ENCODE measurements at places on chromosomes 6 and 20.
A peak's percentile ranks its signal among the peaks of the same experiment; 100 is the strongest.

- H3K27ac ChIP-seq, result no peak overlapping the region
- H3K27me3 ChIP-seq, result peaks cover 22% of the 10 kb centered on the region
- H3K4me1 ChIP-seq, result peaks cover 51% of the 10 kb centered on the region
- H3K4me3 ChIP-seq, result peak overlapping the region; percentile 80
- no peak for DNase-seq
Measured at GRCh38 chr6:84774985-84775284, 10.5 kb upstream of the TBX18 start.

DNA sequence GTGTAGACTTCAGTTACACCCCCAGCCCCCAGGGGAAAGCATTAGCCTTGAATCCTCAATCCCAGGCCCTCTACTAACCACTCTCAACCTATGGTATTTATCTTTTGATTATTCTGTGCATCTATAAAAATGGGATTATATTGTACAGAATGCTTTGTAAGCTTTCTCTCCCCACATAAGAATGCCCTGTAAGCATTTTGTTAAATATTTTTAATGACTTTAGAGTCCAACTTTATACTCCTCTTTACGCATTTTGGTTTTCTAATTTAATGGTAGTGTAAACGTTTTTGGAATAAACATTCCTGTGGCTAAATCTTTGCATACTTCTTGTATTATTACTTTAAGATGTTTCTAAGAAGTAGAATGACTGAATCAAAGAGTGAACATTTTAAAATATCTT lies 35.4 kb downstream of the FBXO9 start:
- H3K4me3 ChIP-seq, result peak overlapping the region; percentile 30
- H3K36me3 ChIP-seq, result peaks cover 27% of the 10 kb centered on the region
- H3K4me1 ChIP-seq, result peaks cover 29% of the 10 kb centered on the region
- no peak for DNase-seq
- H3K27me3 ChIP-seq, result no peaks in the 10 kb centered on the region

- H3K27me3 ChIP-seq, result no peaks in the 10 kb centered on the region
- no peaks in the 10 kb centered on the region for H3K36me3 ChIP-seq
- no peak overlapping the region for H3K4me3 ChIP-seq
- H3K27ac ChIP-seq, result no peak overlapping the region
- no peaks in the 10 kb centered on the region for H3K4me1 ChIP-seq
Measured at GRCh38 chr20:6165346-6165745, 42.5 kb upstream of the FERMT1 start.

GRCh38 chr6:75505424-75505823 lies 11.8 kb upstream of the FILIP1 start:
- peaks cover 9% of the 10 kb centered on the region for H3K4me1 ChIP-seq
- DNase-seq, result no peak
- H3K27ac ChIP-seq, result no peak overlapping the region
- H3K4me3 ChIP-seq, result no peak overlapping the region

DNA sequence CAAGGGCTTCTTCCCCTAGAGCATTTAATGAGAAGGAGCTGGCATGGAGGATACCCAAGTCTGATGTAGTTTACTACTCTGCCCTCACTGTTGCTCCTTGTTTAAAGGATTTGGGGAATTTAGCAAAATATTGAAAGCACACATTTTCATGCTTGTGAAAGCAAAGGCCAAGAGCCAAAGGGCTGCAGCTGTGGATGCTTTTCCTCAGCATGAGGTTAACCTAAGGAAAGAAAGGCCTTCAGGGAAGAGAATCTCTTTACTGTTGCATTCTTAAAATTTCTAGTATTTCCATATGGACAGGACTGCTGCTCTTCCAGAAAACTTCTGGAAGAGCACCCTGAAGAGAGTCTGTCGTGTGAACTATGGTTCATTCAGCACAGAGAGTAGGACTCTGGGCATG lies 45.9 kb upstream of the SASH1 start:
- H3K36me3 ChIP-seq, result peaks cover 12% of the 10 kb centered on the region
- H3K27me3 ChIP-seq, result no peaks in the 10 kb centered on the region
- no peak overlapping the region for H3K4me3 ChIP-seq
- peaks cover 17% of the 10 kb centered on the region for H3K4me1 ChIP-seq

DNA sequence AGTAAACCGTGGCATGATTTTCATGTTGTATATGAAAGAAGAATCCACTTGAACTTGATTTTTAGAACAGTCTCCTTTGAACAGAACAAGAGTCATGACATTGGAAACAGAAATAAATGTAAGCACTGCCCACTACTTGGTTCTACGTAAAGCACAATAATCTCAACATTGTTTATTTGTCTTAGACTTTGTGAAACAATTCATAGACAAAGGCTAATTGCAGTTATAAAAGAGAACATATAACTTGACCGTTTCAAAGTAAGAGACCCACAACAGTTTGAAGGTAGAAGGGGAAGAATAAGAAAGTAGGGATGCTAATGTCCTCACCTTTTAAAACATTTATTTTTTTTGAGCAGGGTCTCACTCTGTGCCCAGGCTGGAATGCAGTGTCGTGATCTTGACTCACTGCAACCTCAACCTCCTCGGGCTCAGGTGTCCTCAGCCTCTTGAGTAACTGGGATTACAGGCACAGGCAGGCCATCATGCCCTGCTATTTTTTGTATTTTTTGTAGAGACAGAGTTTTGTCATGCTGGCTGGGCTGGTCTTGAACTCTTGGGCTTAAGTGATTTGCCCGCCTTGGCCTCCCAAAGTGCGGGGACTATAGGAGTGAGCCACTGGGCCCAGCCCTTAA lies 71.1 kb downstream of the POPDC3 start:
- H3K27me3 ChIP-seq, result peaks cover 2% of the 10 kb centered on the region
- H3K4me1 ChIP-seq, result no peaks in the 10 kb centered on the region
- H3K27ac ChIP-seq, result no peak overlapping the region
- H3K36me3 ChIP-seq, result no peaks in the 10 kb centered on the region
- H3K4me3 ChIP-seq, result no peak overlapping the region

GRCh38 chr6:55980627-55981211 lies 105.3 kb upstream of the BMP5 start:
- H3K4me3 ChIP-seq, result no peak overlapping the region
- H3K36me3 ChIP-seq, result no peaks in the 10 kb centered on the region
- H3K27me3 ChIP-seq, result peaks cover 12% of the 10 kb centered on the region

GRCh38 chr6:154382740-154383139 lies 26.1 kb upstream of the IPCEF1 start:
- H3K27ac ChIP-seq, result no peak overlapping the region
- peaks cover 3% of the 10 kb centered on the region for H3K27me3 ChIP-seq
- peaks cover 38% of the 10 kb centered on the region for H3K4me1 ChIP-seq
- H3K36me3 ChIP-seq, result peaks cover 7% of the 10 kb centered on the region

DNA sequence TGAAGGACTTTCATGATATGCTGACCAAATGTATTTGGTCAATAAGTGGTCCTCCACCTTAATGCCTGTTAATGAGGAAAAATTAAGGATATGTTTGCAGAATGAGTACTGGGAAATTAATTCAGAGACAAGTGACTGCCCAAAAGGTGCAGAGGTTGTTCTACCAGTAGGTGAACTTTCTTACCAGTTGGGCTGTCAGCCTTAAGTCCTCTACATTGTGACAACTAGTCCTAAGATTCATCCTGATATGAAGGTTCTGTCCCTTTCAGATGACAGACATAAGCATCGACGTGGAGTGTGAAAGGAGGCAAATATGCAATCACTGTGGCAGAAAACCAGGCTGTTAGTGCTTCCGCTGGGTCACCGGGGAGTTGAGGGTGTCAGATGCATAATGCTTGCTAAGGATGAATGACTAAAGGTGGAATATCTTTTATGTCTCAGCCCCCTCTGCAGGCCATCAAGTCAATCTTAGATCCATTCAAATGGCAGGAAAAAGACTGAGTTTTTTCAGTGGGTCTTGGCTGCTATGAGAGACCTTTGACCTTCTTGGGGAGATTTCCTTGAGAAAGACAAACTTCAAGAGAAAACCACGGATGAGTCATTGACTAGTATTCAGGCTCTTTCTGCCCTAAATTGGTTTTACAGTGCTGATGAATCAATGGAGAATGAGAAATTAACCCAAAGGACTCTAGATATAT lies 226.0 kb downstream of the TPBG start:
- no peaks in the 10 kb centered on the region for H3K36me3 ChIP-seq
- H3K27me3 ChIP-seq, result no peaks in the 10 kb centered on the region
- no peak overlapping the region for H3K4me3 ChIP-seq
- no peak overlapping the region for H3K27ac ChIP-seq
- H3K4me1 ChIP-seq, result peaks cover 27% of the 10 kb centered on the region

GRCh38 chr6:11062083-11062482 lies 18.0 kb upstream of the ELOVL2 start:
- no peak overlapping the region for H3K4me3 ChIP-seq
- no peaks in the 10 kb centered on the region for H3K36me3 ChIP-seq
- H3K4me1 ChIP-seq, result no peaks in the 10 kb centered on the region
- DNase-seq, result no peak
- no peak overlapping the region for H3K27ac ChIP-seq

DNA sequence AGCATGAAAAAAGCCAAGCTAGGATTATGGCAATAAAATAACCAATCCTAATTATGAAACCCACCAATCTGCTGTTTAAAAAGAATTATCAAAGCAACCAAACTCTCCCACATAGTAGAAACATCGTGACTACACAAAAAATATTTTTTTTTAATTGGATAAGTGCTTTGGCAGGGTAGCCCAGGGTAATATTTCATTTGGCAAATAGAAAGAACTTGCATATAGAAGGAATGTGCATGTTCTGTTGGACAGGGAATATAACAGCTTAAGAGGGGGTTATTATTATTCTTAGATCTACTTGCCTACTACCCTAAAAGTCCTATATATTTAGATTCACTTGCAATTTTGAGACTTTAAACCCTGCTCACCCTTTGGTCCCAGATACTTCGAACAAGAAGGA lies 972 bp downstream of the GSTA3 start:
- peaks cover under 1% of the 10 kb centered on the region for H3K27me3 ChIP-seq
- no peak for DNase-seq
- H3K27ac ChIP-seq, result no peak overlapping the region

DNA sequence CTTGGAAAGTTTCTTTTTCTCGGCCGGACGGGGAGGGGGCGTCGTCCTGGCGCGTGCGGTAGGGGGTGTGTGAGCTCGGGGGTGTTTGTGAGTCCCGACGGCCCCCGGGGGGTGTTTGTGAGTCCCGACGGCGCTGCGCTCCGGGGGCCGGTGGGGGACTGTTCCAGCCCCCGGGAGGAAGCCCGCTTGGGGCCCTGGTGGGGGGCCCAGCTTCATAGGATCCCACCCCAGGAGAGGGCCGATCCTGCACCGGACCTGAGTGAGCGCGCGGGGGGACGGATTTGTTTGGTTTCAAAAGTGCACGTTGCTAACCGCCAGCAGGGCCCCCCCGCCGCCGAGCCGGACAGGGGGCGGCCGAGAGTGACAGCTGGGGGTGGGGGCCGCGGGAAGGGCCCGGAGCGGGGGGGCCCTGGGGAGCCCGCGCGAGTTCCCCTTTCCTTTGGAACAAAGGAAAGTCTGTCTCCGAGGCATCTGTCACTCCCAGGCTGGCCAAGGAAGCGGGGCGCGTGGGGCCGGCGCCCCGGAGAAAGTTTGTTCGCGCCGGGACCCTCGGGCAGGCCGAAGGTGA lies 485 bp downstream of the TGIF2 start:
- no peak overlapping the region for H3K27ac ChIP-seq
- H3K4me1 ChIP-seq, result peaks cover 35% of the 10 kb centered on the region
- no peak for DNase-seq
- no peaks in the 10 kb centered on the region for H3K36me3 ChIP-seq
- peaks cover 6% of the 10 kb centered on the region for H3K27me3 ChIP-seq
- H3K4me3 ChIP-seq, result peak overlapping the region; percentile 62

DNA sequence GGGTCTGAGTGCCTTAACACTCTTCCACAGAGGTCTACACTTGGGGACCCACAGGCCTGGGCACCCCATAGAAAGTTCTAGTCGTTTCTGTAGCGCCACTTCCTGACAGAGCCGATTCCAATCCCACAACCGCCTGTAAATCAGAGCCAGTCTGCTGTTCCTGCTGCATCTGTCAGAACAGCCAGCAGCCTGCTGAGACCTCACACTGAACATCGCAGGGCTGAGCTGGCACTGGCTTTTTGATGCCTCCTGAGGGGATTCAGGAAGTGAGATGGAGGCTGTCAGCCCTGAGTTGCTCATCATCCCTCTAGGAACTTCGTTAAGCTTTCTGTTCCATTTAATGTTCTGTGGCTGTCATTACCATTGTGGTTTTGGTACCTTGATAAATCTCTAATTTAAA lies 48.9 kb downstream of the DCBLD1 start:
- DNase-seq, result no peak
- no peaks in the 10 kb centered on the region for H3K27me3 ChIP-seq
- H3K27ac ChIP-seq, result peak overlapping the region; percentile 13
- H3K4me1 ChIP-seq, result peaks cover 26% of the 10 kb centered on the region

GRCh38 chr20:4051413-4052138 lies 36.2 kb upstream of the RNF24 start:
- H3K4me3 ChIP-seq, result no peak overlapping the region
- no peak overlapping the region for H3K27ac ChIP-seq
- DNase-seq, result no peak
- H3K27me3 ChIP-seq, result no peaks in the 10 kb centered on the region
- H3K36me3 ChIP-seq, result no peaks in the 10 kb centered on the region
- H3K4me1 ChIP-seq, result peaks cover 8% of the 10 kb centered on the region

- H3K27me3 ChIP-seq, result peaks cover 5% of the 10 kb centered on the region
- H3K27ac ChIP-seq, result peak overlapping the region; percentile 54
- no peak overlapping the region for H3K4me3 ChIP-seq
Measured at GRCh38 chr6:139126255-139126654, 8.6 kb upstream of the HECA start.

- no peaks in the 10 kb centered on the region for H3K36me3 ChIP-seq
- peaks cover 4% of the 10 kb centered on the region for H3K27me3 ChIP-seq
- H3K4me1 ChIP-seq, result no peaks in the 10 kb centered on the region
- no peak for DNase-seq
- H3K27ac ChIP-seq, result no peak overlapping the region
Measured at GRCh38 chr20:48189181-48189580, 403.9 kb upstream of the SULF2 start.

GRCh38 chr6:138577151-138577915 lies 78.0 kb upstream of the NHSL1 start:
- no peaks in the 10 kb centered on the region for H3K36me3 ChIP-seq
- DNase-seq, result no peak
- H3K4me3 ChIP-seq, result no peak overlapping the region
- H3K4me1 ChIP-seq, result peaks cover 14% of the 10 kb centered on the region
- no peak overlapping the region for H3K27ac ChIP-seq
- peaks cover 2% of the 10 kb centered on the region for H3K27me3 ChIP-seq

DNA sequence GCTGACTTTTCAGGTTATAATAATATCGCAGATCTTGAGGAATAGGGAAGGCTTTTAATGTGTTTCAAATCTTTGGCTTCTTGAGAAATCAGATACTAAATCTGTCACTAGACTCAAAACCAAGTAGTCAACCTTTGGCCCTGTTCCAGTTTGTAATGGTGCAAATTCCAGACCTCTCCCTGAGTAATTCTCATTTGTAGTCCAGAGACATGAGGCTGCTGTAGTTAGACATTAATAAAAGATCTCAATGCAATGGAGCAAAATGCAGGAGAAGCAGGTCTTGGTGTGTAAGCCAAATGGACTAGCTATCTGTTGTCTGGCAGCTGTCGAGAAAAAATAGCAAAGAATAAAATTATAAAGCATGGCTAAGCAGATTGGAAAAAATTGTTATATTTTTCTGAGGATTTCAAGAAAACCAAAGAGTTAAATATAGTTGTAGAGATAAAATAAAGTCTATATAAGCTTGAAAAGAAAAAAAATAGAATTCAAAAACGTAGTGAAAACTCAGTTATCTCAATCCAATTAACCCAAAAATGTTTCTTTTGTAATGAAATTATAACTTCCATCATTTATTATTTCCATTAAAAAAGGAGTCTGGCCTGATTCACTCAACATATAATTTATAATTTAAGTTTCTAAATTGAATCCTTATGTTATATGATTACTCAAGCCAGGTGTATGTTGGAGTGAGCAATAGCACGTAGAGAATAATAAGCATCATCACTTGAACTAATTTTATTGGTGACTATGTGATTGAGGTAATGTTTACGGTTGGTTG lies 161.5 kb upstream of the ADGRB3 start:
- no peaks in the 10 kb centered on the region for H3K27me3 ChIP-seq
- H3K27ac ChIP-seq, result no peak overlapping the region
- DNase-seq, result no peak
- no peak overlapping the region for H3K4me3 ChIP-seq

Data from HFFc6 (cell line).